Naive thymus-derived CD8-positive, alpha-beta T cell (primary cell): ENCODE measurements at places on chromosomes 13 and 19.
A peak's percentile ranks its signal among the peaks of the same experiment; 100 is the strongest.

GRCh38 chr19:42113641-42114348, 18.5 kb downstream of the POU2F2 start:
- no peak for DNase-seq

DNA sequence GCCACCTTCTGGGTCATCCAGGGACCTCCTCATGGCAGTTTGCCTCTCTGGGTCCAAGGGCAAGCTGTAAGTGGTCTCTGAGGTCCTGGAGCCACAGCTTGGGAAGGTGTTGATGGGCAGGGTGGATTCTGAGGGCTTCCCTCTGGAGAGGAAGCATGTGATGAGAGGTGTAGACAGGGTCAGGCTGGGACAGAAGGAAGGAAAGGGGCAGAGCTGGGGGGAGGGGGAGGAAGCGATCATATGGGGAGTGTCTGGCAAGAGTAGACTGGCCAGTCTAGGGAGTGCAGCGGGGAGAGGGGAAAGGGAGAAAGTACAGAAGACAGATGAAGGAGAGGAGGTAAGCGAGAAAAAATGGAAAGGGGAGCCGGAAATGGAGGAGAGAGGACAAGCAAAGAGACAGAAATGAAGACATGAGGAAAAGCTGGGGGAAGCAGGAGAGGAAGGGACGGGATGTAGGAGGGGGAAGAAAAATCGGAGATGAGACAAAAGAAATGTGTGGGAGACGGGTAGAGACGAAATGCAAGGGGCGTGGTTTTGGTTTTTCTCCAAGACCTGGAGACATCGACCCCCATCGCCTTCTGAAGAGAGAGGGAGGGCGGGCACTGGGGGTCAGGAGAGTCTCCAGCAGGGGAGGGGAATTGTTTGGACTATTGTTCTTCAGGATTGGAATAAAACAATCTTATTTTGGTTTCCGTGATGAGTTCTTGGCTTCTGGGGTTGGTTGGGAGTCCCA, 26.6 kb downstream of the ZSWIM9 start:
- no peak for DNase-seq

DNA sequence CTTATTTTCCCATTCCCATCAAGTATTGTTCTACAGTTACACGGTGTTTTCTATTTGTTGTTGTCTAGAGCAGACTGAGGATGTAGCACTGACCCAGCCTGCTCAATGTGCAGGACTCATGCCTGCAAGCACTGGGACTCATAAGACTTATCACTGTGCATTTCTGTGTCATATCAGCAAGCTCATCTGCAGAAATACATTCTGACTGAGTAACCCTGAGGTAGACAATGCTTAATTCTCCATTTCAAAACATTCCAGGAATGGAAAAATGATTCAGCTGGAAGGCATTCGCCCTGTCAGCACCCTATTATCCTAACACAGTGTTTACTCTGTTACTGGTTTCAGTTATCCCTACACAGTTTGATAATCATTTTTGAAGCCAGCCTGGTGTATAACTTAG, 2506.4 kb downstream of the PCDH9 start:
- DNase-seq: no peak

GRCh38 chr19:53531457-53531856, 6.5 kb upstream of the ZNF331 start:
- no peak for DNase-seq

GRCh38 chr13:49560270-49561061, 24.9 kb downstream of the RCBTB1 start:
- no peak for DNase-seq

- no peak for DNase-seq
These were observed 20.9 kb downstream of the COG6 start for GRCh38 chr13:39676315-39676876.

DNA sequence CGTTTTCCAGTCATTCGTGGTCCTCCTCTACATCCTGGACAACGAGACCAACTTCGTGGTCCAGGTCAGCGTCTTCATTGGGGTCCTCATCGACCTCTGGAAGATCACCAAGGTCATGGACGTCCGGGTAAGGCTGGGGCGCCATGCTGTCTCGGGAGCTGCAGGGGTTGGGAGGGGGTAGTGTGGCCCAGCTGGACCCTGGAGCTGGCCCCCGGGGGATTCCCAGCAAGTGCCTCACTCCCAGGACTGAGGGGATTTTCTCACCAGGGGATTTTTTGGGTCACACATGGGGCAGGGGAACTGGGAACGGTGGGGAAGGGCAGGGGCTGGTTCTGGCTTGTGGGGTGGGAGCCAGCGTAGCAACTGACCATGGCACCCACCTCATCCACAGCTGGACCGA, 10.8 kb upstream of the RELB start:
- DNase-seq: no peak

- no peak for DNase-seq
These were observed 11.0 kb downstream of the ZNF835 start for GRCh38 chr19:56660381-56661107.

- no peak for DNase-seq
These were observed 468.4 kb downstream of the FOXO1 start for GRCh38 chr13:40197936-40198595.

DNA sequence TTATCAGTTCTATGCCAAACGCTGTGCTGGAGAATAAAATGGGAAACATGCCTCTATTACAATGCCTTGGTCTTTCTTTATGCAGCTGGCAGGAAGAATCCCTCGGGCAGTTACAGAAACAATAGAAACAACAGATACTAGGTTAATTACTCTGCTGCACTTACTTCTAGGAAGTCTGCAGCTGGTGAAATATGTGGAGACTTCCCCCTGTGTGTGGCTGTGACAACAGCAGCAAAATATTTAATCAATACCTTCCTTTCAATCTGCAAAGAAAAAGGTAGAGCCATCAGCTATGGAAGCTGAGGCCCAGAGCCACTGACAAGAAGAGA, 9.9 kb downstream of the STOML3 start:
- no peak for DNase-seq

- no peak for DNase-seq
These were observed 354.9 kb upstream of the SPRY2 start for GRCh38 chr13:80695841-80696240.

DNA sequence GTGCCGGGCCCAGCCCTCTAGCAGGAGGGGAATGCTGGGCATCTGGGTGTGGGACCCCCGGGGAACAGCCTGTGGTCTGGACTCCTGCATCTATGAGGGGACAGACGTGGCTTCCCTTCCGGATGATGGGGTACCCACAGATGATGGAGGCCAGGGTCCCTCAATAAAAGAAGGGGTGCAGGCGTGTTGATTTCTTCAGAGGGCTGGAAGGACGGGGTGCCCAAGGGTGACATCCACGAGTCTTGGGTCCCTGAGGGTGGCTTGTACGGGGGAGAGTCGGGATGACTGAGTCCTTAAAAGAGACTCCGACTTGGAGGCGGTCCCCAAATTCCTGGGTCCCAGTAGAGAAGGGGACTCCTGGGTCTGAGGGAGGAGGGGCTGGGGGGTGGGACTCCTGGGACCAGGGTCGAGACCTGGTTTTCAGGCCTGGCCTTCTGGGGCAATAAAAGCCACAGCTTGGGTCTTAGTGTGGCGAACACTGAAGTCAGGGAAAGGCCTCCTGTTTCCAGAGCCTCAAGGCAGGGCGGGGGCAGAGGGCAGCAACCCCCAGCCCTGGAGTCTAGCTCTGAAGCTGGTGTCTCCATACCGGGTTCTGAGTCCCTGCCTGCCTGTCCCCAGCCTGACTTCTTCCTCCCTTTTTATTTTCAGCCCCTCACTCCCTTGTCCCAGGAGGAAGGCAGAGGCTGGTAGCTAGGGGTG, 459 bp upstream of the GRIN2D start:
- DNase-seq: no peak

DNA sequence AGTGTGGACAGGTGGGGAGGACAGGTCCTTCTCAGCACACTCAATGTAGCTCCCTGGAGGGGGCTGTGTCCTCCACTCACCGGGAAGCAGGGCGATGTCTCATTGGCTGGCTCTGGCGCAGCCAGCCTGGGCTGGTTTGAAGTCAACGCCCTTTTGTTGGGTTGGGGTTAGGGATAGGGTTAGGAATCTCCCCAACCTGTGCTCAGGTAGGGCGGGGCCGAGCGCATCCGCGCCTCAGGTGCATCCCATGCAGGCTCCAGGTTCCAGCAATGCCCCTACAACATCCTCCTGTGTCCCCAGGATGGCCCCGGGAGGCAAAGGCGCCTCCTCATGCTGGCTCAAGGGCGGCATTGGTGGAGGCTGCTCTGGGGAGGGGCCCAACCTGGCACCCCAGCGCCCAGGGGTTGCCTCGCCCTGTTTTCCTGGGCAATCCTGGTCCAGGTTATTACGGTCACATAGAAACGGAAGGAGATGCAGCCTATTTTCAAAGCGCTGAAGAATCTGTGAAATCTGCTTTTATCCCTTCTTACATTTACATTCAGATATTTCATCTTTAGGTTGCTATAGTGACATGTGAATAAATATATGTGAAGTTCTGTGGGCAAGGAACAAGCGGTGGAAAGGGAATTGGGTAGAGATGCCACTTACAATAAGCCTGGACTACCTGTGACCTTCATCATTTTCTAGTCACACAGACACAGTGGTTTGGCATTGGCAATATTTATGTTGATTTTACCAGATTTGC, 74.3 kb downstream of the TM9SF2 start:
- DNase-seq: no peak

DNA sequence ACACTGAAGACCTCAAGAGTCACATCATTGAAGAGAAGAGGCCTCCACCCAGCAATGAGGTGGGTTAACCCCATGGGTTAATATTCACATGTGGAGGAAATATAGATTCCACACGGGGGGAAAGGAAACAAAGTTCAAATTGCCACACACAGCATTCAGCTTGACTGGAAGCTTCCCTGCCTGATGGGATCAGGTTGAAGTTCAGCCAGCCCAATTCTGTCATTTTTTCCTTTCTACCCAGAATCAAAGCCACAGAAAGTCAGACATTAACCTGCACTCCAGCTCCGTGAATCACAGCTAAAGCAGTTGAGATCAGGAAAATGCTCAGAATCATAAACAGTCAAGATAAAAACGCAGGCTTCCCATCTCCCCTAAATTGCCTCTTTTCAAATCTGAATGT, 208.7 kb upstream of the OBI1 start:
- no peak for DNase-seq

- DNase-seq: no peak
These were observed 2676.6 kb downstream of the PCDH9 start for GRCh38 chr13:64553411-64554129.

DNA sequence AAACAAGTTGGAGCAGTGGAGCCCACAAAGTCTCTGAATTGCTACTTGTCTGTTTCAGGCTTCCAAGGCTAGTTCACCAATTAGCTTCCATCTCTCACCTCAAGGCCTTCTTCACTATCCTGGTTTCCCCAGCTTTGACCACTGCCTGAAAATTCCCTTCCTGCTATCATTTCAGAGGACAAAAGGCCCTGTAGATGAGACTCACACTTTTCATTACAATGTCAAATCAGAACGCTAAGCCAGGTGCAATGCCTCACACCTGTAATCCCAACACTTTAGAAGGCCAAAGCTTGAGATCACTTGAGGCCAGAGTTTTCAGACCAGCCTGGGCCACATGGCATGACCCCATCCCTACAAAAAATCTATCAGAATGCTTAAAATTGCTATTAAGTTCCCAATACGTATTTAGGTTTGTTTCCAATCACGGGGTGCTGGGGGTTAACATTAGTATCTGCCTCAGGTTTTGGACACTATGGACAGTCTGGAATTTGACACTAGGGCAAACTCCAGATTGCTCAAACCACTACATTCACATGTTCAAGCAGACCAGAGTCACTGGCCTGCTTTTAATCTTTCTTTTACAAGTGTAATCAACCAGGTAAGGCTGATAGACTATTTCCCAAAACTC, 5.5 kb downstream of the TPT1 start:
- no peak for DNase-seq

DNA sequence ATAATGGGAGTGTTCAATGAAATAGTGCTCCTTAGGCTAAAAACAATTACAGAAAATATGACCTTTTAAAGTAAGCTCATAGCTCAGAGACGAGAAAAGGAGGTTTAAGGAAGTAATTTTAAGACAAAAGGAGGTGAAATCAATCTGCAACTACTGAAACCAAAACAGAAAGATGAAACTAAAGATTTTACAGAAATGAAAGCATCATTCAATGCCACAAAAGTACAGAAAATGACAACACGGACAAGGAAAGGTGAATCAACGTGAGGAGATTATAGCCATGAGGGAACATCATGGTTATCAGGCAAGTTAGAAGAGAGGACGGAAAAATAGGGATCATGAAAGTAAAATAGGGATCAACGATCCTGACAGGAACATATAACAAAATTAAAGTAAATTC, 745.2 kb downstream of the PCDH17 start:
- DNase-seq: no peak

DNA sequence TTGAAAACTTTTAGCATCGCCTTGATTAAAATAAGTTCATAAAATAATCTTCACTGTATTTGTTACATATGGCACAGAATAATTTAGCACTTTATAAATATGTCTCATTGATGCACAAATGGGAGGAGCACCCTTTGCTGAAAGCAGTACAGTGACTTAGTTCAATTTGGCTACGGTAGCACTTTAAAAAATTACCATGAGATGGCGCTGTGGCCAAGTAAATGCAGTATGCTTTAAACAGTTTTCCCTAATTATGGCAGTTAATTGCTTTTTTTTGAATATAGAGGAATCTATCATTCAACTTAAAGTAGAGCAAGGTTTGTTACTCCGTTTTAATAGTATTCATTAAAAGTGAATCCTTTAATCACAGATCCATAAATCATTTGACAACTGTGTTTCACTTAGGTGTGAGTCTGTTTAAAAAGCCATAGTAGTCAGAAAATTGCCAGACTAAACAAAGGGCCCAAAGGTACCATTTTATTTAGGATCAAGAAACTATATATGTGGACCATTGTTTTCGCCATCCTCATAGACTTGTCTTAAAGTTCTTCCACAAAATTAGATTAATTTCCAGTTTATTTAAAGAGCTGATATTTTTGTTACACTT, 34.7 kb upstream of the ESD start:
- peak; percentile 15 for DNase-seq

- DNase-seq: no peak
These were observed 202.9 kb downstream of the USP12 start for GRCh38 chr13:26968431-26969341.
